ENCODE measurements at places on chromosomes 11 and 22. TPM values are rescaled to one million over a fixed set of nuclear protein-coding genes. Genes with fewer than 3 reads are reported as not detected.

The TCIRG1 gene
- 276 TPM for total RNA-seq

The TMA7B gene
- total RNA-seq = 1.4 TPM

The LRRC74B gene
- 3.6 TPM for total RNA-seq

The INSC gene
- total RNA-seq = 1.1 TPM

The ST14 gene
- total RNA-seq = 61.1 TPM

The MYBPC3 gene
- total RNA-seq = 0.86 TPM

The C11orf91 gene
- not detected for total RNA-seq

The PKDREJ gene
- total RNA-seq = not detected

The PGA5 gene
- 0.32 TPM for total RNA-seq

GRCh38 chr22:39234472-39234787, 10.4 kb downstream of the PDGFB start:
- DNase-seq = peak; percentile 57

DNA sequence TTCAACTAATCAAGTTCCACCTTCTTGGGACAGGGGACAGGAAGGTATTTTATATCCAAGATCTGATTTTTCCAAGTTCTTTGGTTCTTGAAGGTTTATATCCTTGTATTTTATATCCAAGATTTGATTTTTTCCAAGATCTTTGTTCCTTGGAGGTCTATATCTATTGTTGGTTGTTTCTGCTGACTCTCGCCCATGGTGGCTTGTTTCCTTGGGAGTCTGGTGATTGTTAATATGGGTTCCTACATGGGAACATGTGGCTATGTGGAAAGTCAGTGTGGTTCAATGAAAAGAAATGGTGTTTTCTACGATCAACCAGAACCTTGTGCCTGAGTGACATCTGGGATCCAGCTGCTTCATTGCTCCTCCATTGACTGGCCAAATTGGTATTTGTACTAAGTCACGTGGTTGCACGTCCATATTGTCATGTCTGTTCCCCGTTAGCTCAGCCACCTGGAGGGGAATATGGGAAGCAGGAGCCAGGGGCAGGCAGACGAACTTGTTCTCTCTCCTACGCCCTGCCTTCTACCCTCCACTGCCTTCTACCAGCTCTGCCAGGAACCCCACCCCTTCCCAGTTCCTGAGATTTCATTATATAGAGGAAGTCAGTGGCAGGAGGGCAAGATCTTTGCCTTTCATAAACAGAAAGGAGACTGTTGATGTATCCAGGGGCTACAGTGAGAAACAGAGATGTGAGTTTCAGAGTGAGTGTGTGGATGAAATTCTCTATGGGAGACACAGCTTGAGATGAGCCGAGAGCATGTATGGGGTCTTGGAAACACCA, 11.1 kb upstream of the CSF2RB start:
- DNase-seq = no peak

DNA sequence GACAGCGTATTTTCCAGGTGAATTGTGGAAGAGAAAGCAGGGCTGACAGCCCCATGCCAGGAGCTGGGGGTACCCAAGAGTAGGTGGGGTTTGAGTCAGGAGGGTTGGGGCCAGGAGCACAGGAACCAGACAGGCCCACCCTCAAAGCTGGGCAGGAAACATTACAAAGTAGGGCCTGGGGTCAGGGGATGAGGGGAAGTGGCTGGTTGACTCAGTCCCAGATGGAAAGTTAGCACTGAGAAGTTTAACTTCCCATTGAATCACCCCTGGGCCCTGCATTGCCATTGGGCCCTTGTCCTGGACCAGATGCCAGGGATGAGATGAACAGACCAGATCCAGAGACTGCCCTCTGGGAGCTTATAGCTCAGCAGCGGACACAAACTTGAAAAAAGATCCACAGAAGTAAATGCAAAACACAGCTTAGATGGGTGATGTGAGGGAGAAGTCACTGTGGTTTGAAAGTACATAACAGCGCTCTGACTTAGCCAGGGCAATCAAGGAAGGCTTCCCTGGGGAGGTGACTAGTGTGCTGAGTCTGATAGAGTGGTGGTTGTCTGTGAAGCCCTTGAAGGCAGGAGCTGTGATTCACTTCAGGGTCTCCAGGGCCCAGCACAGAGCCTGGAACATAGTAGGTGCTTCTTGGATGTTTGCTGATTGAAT, 2.2 kb downstream of the MAFF start:
- DNase-seq = no peak

- DNase-seq = peak; percentile 74
Measured at GRCh38 chr11:78039919-78040671, 17.0 kb upstream of the KCTD14 start.

- no peak for DNase-seq
Measured at GRCh38 chr11:47233989-47234668, 14.5 kb downstream of the ACP2 start.

GRCh38 chr11:44777209-44778194, 50.7 kb downstream of the TSPAN18 start:
- peak; percentile 33 for DNase-seq

DNA sequence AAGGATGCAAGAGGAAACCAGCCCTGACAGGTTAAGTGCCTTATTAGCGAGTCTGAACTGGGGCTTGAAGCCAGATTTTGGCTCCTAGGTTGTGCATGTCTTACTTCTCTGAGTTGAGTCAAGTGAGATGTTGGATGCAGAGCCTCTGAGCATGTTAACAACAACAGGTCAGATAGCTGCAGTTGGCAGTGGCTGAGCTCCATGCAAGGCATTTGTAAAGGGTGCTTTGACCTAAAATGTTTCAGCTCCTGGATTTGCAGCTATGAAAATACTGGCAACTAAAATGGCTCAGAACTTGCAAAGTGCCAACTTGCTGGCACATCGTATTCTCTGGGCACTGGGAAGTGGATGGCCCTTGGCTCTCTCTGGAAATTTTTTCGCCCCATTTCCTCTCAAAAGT, 16.4 kb upstream of the CSRP3 start:
- DNase-seq = no peak

DNA sequence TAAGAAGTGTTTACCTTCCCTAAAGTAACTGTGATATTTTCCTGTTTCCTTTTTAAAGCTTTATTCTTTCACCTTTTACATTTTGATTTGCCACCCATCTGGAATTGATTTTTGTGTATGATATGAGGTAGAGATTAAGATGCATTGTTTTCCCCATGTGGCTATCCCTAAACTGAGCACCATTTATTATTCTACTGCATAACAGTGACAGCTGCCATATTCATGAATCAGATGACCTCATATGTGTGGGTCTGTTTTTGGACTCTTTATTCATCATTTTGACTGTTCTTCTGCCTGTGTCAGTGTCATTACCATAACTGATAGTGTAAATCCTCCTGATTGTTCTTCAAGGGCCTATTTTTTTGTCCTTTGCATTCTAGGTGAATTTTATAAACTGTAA, 50.8 kb downstream of the HIPK3 start:
- DNase-seq = no peak

DNA sequence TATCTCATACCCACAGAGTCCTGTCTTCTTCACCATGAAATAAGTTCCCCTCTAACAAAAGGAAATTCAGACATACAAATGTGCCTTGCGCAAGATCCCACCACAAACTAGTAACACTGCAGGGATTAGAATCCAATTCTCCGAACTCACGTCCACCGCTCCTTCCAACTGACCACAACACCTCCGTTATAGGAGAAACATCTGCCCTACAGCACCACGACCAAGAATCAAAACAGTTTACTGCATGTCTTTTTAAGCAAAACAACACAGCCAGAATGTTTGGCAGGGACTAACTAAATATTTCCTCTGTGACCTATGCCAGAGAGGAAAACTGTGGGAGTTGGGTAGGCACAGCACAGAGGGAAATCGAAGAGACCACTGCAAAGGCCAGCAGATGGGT, 72.7 kb upstream of the AKIP1 start:
- DNase-seq = no peak

DNA sequence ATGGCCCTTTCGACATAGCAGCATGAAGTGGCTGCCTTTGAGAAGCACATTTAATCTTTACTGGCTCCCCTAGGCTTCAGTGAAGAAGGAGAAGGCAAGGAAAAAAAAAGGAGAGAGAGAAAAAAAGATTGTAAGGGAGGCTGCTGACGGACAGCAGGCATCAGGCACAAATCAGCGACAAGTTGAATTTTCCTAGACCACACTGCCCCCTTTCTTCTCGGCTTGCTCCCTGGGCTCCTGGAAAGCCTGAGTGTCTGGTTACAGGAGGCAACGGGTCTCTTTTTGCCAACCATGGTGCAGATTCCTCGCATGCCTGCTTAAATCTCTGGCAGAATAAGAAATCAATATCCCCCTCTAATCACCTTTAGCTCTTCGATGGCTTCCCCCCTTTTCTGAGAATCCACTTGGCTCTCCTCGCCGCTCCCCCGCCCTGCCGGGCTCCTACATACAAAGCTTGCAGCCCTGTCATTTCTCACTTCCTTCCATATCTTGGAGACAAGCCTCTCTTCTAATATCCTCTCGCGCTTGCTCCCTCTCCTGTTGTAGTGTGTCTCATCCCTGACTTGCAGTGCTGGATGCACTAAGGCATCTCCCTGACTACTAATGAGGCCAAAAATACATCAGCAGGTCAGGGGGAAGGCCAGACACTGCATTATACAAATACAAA, 14.3 kb downstream of the BLID start:
- DNase-seq = no peak

GRCh38 chr11:46981436-46981835, 44.9 kb downstream of the CSTPP1 start:
- DNase-seq = no peak

GRCh38 chr22:49483946-49484345, 343.7 kb downstream of the BRD1 start:
- DNase-seq = no peak

- DNase-seq = no peak
Measured at GRCh38 chr11:20544603-20545237, 54.7 kb upstream of the SLC6A5 start.

- DNase-seq = no peak
Measured at GRCh38 chr11:102309621-102310541, 7.4 kb upstream of the BIRC3 start.

DNA sequence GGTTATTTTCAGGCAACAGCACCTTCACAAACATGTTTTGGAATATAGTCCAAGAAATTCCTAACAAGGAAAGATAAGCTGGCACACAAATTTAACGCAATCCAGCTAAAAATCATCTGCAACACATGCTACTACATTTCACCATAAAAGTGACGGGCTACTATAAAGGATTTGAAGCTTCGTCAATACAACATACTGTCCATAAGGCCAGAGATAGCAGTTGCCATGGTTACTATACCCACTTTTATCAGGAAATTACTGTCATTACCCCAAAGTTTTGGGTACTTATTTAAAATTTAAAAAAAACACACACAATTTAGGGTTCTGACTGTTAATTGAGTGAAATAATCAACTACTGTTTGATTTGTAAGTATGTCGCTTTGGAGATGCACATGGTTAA, 6.9 kb downstream of the PHF21A start:
- no peak for DNase-seq

DNA sequence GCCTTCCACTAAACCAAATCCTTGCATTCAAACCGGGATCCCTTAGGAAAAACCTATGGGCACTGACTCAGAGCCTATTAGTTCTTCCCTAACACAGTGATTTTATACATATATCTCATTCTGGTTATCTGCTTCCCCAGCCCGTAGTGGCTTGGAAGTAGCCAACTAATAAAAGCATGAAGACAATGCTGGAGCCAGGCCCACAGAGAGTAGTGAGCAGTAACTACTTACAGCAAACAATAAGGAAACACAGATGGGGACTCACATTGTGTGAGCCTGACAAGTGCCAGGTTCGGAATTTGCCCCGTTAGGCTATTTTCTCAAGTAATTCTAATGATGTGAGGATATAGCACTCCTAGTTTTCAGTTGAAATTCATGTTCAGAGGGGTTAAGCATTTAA, 83.3 kb upstream of the OR5AK2 start:
- DNase-seq = no peak

DNA sequence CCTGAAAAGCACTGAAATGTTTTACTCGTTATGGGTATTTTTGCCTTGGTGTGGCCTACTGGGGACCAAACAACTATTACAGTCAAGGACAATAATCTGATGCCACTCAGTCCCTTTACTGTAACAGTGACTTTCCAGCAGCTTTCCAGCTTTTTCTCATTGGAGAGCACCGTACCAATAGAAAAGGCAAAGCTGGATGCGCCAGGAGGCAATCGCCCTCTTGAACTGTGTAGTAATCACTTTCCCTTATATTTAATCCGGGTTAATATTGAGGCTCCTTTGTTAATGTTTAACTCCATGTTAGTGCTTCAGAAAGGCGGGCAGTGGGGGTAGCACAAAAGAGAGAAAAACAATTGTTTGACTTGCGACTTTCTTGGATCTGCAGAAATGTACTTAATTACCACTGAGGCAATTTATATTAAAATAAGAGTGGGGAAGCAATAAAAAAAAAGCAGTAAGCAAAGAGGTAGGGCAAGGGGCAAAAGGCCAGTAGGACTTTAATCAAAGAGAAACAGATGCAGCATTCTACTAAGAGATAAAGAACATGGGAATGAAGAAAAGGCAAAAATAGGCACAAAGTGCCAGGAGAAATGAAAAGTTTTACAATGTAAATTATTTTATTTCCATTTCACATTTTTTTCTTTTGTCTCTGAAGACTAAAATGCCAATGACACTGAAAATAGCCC, 81.6 kb downstream of the LRRC4C start:
- no peak for DNase-seq

GRCh38 chr11:43770173-43770572, 89.6 kb downstream of the HSD17B12 start:
- DNase-seq = no peak

GRCh38 chr22:42167066-42167465, 36.5 kb upstream of the CYP2D6 start:
- no peak for DNase-seq

GRCh38 chr11:28701760-28702449, 593.7 kb downstream of the METTL15 start:
- no peak for DNase-seq

- no peak for DNase-seq
Measured at GRCh38 chr22:23750367-23750713, 572 bp downstream of the ZNF70 start.

DNA sequence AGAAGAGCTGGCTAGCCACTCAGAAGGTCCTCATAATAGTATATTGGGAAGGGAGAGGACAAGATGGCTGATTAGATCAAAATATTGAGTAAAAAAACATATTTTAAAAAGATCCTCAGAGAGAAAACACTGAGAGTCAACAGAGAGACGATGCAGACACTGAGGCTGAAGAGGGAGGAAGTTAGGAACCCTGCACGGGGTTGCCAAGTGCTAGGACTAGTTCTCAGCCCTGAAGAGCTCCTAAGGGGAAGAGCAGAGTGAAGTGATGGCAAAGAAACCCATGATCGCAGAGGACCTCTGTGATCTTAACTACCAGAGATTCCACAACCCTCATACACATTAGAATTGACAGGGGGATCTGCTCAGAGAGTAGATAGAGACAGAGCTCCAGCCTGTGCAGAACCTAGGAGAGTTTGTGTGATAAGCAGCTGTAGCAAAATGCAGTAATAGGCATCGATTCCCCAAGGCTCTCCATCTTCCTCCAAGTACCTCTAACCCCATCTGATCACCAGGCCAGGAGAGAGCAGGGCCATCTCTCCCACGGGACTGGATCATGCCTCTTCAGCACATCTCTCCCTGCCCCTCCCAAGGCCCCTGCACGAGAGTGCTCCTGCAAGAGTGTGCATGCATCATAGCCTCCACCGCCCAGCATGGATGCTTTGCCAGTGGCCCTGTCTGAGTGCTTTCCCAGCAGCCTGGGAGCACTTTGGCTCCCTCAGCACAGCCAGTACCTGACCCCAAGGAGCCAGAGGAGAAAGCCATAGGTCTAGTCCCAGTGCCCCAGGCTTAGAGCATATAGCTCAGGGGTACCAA, 41.2 kb upstream of the ARL14EP start:
- no peak for DNase-seq

All from lower lobe of right lung (tissue), 2 donors.